HS-27A (cell line): ENCODE measurements at places on chromosomes 2 and 18.

DNA sequence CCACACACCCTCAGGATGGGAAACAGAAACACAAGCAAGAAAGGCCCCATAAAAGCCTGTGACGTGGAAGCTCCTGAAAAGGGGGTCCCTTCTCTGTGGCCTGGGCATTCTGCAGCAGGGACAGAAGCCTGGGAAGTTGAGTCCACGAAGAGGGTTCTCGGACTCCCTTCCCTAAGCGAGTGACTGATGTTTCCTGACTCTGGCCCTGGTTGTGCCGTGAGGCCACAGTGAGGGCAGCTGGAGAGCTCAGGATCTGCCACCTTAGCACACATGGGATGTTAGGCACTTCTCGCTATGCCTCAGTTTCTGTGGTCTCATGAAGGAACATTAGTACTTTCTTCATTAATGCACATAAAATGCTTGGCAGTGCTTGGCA lies 87.2 kb upstream of the ZFP36L2 start:
- no peak for DNase-seq

- no peak for DNase-seq
These were observed 187.1 kb downstream of the GULP1 start for GRCh38 chr2:188478724-188479123.

- no peak for DNase-seq
These were observed 96.7 kb upstream of the ACAA2 start for GRCh38 chr18:49910019-49910418.

DNA sequence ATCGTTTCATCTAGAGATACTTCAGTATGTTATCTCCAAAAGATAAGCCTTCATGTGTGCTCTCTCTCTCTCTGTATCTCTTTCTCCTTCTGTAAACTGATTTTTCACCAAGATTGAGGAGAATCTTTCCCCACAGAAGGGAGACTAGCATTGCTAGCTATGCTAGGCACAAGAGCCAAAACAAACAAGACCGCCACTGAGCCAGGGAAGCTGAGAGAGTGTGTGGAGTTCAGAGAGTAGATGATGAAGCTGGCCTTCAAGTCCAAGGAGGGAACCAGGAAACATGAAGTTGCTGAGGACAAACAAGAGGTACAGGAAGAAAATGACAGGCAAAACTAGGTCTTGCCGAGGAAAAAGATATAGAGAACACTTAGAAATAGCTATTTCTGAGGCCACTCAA lies 23.4 kb downstream of the DAPL1 start:
- DNase-seq, result no peak

DNA sequence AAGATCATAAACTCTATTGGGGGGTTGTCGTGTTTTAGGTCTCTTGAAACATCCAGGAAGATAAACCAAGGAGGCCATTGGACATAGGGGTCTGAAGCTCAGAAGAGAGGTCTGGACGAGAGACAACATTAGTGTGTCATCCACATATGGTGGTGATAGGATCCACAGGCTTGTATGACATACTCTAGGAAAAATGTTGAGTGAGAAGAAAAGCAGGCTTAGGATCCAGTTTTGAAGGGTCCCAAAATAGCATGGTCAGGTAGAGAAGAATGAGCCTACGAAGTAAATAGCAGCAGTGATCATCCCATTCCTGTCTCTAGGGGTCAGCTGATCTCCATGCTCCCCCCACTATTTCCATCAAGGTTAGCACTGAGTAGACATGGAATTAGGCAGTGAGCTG lies 166.8 kb downstream of the ANKRD30B start:
- no peak for DNase-seq

DNA sequence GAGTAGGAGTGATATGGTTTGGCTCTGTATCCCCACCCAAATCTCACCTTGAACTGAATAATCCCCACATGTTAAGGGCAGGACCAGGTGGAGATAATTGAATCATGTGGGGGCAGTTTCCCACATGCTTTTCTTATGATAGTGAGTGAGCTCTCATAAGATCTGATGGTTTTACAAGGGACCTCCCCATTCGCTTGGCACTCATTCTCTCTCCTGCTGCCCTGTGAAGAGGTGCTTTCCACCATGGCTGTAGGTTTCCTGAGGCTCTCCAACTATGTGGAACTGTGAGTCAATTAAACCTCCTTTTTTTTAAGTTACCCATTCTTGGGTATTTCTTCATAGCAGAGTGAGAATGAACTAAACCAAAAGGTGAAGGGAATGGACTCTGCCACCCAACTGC lies 207.5 kb downstream of the LOXHD1 start:
- no peak for DNase-seq

GRCh38 chr2:10517351-10518043 lies 69.4 kb upstream of the ODC1 start:
- DNase-seq, result no peak

- DNase-seq, result no peak
These were observed 1019.6 kb upstream of the PIK3C3 start for GRCh38 chr18:40935423-40935822.

GRCh38 chr18:10354241-10354811 lies 100.1 kb upstream of the APCDD1 start:
- no peak for DNase-seq

DNA sequence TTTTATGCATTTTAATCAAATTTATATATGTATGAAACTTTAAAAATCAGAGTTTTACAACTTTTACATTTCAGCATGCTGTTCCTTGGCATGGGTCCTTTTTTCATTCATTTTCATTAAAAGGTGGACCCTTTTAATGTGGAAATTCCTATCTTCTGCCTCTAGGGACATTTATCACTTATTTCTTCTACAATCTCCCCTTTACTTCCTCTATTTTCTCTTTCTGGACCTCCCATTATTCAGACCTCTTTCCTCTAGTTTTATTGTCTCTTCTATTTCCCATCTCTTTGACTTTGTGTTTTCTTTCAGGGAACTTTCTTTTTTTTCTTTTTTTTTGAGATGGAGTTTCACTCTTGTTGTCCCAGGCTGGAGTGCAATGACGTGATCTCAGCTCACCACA lies 5.7 kb downstream of the PROC start:
- DNase-seq, result no peak
